Posterior vena cava (tissue), 2 donors: ENCODE measurements at places on chromosomes 4 and X.

GRCh38 chr4:10737337-10737736, 52.8 kb upstream of the CLNK start:
- no peak for DNase-seq

DNA sequence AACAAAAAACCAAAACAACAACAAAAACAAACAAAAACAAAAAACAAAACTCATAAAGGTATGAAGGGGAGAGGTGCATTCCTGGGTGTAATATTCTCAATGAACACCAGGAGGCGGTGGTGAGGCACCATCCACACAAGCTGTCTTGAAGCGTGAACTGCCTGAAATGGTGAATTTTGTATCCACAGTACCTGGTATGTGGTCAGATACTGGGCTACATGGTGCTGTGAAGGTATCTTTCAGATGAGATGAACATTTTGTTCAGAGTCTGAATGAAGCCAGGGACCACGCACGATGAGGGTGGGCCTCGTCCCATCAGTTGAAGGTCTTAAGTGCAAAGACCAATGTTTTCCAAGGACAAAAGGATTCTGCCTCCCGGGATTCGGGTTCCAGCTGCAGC, 58.5 kb downstream of the ASMT start:
- peak; percentile 18 for DNase-seq

DNA sequence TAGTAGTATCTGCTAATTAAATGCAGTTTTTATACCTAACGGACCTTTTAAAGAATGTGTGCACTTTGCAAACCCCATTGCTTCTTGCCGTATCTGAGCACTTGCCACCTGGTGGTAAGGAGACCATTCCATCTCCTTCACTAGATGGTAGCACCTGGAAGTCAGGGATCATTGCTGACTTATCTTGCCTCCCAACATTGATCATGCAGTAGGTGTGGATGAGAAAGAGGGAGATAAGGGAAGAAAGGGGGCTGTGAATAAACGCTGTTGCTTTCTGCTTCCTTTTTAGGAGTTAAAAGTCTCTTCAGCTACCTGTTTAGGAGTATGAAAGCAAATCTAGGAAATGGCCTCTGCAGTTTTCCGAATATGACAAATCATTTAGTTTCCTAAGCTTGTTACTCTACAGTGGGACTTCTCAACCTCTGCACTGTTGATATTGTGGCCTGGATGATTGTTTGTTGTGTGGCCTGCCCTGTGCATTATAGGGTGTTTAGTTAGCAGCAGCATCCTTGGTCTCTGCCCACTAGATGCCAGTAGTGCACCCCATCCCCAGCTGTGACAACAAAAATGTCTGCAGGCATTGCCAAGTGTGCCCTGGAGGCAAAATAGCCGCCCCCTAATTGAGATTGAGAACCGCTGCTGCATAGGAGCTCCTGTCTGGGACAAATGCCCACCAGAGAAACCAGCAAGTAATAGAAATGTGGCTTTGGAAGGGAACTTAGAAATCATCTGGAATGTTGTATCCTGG, 38.8 kb downstream of the GAB1 start:
- no peak for DNase-seq

GRCh38 chr4:55904576-55904975, 44.2 kb upstream of the CEP135 start:
- DNase-seq, result no peak

- DNase-seq, result no peak
Measured at GRCh38 chrX:69130439-69130838, 34.8 kb downstream of the PJA1 start.

- no peak for DNase-seq
Measured at GRCh38 chr4:109465069-109465468, 31.5 kb downstream of the SEC24B start.

DNA sequence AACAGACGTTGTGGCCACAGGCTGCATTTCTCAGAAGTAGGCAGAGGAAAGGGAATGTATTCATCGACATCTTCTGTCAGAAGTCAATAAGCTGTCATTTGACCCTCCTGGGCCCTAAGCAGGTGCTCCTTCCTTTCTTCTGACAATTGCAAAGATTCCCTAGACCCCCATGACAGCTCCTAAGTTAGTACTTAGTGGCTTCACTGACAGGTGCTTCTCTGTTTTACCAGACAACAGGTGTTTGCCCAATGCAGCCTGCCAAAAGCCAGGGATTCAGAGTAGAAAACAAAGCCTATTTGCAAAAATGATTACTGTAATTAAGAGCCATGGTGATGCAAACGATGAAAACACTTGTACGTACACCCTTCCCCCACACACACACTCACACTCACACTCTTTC, 7.5 kb upstream of the FGF5 start:
- no peak for DNase-seq

DNA sequence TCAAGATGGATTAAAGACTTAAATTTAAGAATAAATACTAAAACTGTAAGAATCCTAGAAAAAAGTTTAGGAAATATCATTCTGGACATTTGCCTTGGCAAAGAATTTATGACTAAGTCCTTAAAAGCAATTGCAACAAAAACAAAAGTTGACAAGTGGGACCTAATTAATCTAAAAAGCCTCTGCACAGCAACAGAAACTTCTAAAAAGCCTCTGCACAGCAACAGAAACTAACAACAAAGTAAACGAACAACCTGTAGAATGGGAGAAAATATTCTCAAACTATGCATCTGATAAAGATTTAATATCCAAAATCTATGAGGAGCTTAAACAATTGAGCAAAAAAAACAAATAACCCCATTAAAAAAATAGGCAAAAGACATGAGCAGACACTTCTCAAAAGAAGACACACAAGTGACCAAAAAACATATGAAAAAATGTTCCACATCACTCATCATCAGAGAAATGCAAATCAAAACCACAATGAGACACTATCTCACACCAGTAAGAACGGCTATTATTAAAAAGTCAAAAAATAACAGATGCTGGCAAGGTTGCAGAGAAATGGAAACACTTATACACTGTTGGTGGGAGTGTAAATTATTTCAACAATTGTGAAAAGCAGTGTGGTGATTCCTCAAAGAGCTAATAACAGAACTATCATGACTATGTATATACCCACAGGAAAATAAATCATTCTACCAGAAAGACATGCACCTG, 5.5 kb upstream of the OPRPN start:
- DNase-seq, result no peak

- DNase-seq, result no peak
Measured at GRCh38 chr4:162706632-162707031, 460.1 kb downstream of the NAF1 start.

- DNase-seq, result no peak
Measured at GRCh38 chr4:23337292-23337691, 552.6 kb downstream of the PPARGC1A start.

DNA sequence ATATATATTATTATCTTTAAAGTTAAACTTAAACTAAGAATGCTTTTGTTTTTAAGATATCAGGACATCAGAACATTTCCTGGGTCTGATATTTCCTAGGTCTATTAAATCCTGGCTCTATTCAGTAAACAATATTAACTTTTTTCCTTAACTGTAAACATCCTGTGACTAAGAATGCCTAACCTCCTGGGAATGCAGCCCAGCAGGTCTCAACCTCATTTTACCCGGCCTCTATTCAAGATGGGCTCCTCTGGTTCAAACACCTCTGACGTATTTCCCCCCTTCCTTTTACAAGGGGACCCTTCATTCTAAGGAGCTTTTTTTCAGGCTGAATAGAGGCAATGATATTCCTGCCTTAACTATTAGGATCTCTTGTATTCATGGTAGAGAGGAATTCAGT, 35.8 kb upstream of the DYNLT3 start:
- no peak for DNase-seq

DNA sequence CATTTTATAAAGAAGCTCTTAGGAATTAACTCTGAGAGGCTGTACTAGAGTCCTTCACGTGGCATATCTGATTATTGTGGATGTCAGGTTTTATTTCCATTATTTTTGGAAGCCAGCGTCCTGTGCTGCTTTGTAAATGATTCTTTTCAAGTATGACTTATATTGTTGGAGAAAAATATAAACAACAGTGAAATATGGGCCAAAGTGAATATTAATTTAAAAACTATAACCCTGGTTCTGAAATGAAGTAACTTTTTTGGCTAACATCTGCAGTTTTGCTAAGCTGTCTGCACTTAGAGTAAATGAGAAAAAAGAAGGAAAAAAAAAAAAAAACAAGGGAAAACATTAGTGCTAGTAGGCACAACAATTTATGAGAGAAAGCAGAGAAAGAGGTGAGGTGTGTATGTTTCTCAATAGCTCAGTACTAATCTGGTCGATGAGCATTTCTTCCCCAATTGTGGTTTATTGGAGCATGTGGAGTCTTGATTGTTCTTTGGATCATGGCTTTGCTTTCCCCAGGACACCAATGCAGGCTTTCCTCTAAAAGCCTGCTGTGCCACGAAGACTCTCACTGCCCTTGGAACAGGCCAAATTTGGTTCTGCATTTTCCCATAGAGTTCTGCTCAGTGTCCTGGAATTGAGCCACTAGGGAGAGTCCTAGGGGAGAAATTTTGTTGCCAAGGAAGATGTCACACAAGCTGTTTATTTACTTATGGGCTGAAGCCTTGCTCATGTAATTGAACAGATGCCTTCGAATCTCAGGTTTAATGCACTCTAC, 273.3 kb downstream of the DKK2 start:
- DNase-seq, result no peak

- DNase-seq, result no peak
Measured at GRCh38 chr4:1364217-1364616, 17.2 kb downstream of the UVSSA start.

GRCh38 chr4:20302336-20302735, 50.6 kb downstream of the SLIT2 start:
- no peak for DNase-seq
